ENCODE measurements at places on chromosomes 1 and 21.

GRCh38 chr1:221783437-221783836, 41.5 kb upstream of the DUSP10 start:
- DNase-seq = no peak

GRCh38 chr1:43947061-43947873, 517 bp downstream of the IPO13 start:
- DNase-seq = peak; percentile 21

DNA sequence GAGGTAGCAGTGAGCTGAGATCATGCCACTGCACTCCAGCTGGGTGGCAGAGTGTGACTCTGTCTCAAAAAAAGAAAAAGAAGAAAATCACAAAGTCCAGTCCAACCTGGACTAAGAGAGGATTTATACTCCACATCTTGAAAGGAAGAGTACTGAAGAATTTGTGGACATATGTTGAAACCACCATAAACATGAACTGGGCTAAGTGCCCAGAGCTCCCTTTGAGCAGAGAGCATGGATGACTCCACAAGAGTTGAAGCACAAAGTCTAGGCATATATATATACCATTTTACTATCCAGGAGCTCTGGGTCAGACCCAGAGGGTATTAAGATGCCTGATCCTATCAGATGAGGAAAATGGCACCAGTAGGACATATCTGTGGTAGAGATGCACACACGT, 86.6 kb downstream of the OMA1 start:
- DNase-seq = no peak

DNA sequence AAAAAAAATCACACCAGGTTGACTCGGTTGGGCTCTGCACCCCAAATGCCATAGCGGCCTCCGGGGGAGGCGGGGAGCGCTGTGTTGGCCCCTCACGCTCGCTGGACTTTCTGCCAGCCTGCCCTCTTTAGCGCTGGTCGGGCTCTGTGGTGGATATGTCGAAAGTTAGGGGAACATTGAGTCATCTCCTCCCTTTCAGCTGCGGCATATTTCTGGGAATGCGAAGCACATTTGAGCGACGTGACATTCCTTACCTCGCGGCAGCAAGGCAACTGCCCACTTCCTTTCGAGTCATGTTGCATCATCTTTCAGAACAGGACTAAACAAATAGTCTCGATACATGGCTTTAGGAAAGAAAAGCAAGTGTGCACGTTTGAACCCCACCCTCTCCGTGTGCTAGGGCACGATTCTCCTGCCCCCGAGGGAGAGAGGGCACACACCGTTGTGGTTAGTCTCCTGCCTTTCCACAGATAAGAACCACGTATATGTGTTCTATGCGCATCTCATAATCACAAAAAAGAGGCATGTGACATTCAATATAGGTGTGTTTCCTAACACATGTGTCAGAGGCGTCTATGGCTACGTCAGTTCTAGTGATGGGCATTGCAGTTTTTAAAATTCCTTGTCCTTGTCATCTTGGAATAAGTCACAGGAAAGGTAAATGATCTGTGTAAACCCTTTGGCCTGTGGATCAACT, 105.9 kb upstream of the SLC45A1 start:
- peak; percentile 79 for DNase-seq

DNA sequence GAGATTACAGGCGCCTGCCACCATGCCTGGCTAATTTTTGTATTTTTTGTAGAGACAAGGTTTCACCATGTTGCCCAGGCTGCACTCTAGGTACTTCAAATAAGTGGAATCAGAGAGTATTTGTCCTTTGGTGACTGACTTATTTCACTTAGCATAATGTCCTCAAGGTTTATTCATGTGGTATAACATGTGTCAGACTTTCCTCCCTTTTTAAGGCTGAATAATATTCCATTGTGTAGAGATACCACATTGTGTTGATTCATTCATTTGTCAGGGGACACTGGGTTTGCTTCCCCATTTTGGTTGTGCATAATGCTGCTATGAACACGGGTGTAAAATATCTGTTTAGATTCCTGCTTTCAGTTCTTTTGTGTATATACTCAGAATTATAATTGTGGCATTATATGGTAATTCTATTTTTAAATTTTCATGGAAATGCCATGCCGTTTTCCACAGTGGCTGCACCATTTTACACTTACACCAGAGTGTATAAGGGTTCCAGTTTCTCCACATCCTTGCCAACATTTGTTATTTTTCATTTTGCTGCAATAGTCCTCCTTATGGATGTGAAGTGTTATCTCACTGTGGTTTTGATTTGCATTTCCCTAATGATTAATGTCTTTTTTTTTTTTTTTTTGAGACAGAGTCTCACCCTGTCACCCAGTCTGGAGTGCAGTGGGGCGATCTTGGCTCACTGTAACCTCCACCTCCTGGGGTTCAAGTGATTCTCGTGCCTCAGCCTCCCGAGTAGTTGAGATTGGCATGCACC, 35.1 kb downstream of the IL6R start:
- no peak for DNase-seq

DNA sequence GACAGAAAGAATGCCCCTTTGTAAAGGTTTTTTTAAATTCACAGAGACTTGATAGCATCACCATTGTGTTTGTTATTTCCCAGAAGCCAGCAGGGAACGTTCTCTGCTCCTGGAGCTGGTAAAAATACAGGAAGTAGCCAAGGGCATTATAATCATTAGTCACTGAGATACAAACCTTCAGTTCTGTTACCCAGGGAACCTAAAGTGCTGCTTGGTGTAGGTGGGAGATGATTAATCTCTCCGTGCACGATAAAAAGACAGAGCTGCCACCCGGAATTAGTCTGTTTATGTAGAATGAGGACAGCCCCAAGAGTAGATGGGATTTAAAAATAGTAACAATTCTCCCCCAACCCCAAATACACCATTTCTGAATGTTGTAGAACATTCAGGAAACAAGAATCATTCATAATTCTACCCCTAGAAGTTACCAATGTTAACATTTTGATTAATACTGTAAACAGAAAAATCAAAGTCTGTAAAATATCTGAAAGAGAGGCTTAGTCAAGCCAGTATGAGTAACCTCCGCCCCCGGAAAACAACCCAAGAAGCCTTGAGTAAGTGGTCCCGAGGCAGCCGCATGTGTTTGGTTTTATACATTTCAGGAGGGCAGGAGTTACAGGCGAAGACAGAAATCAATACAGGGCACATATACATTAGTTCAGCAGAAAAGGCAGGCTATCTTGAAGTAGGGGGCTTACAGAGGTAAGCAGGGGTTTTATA, 45.3 kb upstream of the CTBS start:
- peak; percentile 78 for DNase-seq

GRCh38 chr21:17793246-17794123, 25.7 kb downstream of the C21orf91 start:
- peak; percentile 22 for DNase-seq

- no peak for DNase-seq
These were observed 16.0 kb downstream of the PFKFB2 start for GRCh38 chr1:207069061-207069460.

DNA sequence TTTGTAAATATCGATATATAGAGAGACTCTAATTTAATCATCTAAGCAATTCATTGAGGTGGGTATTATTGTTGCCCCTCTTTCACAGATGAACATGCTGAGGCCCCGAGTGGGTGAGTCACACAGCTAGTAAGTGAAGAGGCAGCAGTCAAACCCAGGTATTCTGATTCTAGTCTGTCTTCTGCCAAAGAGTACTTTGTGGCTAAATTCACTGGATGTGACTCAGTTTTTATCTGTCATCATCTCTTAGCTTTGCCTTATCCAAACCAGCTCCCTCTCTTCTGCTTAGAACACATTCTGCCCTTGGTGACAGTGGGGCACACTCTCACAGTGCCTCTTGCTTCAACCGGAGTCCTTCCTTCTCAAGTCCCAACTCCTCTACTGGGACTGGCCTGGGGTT, 11.5 kb downstream of the FCRL5 start:
- no peak for DNase-seq

GRCh38 chr1:114126261-114127095, 27.2 kb downstream of the SYT6 start:
- DNase-seq = no peak

- DNase-seq = no peak
These were observed 222.1 kb downstream of the COL24A1 start for GRCh38 chr1:85934516-85934915.

All from AG08396 (cell line).